ENCODE measurements at places on chromosomes 5 and 9. TPM values are rescaled to one million over a fixed set of nuclear protein-coding genes. Genes with fewer than 3 reads are reported as not detected.
A peak's percentile ranks its signal among the peaks of the same experiment; 100 is the strongest.

DNA sequence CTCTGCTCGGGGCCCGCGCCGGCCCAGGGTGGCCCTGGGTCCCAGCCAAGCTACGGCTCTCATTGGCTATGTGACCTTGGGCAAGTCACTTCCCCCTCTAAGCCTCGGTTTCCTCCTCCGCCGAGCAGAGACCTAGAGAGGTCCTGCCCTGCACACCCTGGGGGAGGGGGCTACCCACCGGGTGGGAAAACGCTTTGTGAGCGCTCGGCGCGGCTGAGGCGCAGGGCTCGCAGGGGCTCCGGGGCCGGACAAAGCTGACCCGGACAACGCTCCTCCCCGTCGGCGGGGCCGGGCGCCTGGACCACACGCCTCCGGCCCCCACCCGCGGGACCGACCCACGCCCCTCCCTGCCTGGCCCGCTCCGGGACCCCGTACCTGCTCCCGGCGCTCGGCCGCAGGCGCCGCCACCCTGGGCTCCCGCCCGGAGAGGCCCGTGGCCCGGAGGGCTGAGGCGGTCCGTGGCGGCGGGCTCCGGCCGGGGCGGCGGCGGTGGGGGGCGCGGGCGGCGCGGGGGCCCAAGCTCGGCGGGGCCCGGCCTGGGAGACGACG lies 85.7 kb upstream of the MELK start:
- peak overlapping the region; percentile 71 for H3K27ac ChIP-seq
- peak; percentile 73 for DNase-seq
- peak overlapping the region; percentile 84 for H3K4me3 ChIP-seq
- H3K36me3 ChIP-seq = no peaks in the 10 kb centered on the region
- peaks cover 51% of the 10 kb centered on the region for H3K4me1 ChIP-seq
- no peaks in the 10 kb centered on the region for H3K27me3 ChIP-seq

- peak overlapping the region; percentile 53 for H3K4me3 ChIP-seq
- DNase-seq = peak; percentile 71
Measured at GRCh38 chr5:543755-544674, 19.8 kb upstream of the SLC9A3 start.

DNA sequence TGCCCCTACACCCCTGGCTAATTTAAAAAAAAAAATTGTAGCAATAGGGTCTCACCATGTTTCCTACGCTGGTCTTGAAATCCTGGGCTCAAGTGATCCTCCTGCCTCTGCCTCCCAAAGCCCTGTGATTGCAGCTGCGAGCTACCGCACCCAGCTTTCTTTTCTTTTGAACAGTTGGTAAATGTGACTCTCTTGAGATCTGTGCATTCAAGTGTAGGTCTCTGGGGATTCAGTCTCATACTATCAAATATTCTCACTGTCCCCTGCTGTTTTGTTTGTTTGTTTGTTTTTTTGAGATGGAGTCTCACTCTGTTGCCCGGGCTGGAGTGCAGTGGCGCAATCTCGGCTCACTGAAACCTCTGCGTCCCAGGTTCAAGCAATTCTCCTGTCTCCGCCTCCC lies 42.3 kb upstream of the CXXC5 start:
- H3K27ac ChIP-seq = peak overlapping the region; percentile 76
- no peaks in the 10 kb centered on the region for H3K36me3 ChIP-seq
- H3K27me3 ChIP-seq = no peaks in the 10 kb centered on the region
- H3K4me3 ChIP-seq = no peak overlapping the region
- DNase-seq = no peak

The TLX3 gene
- not detected for total RNA-seq

The PCDHA9 gene
- not detected for total RNA-seq

DNA sequence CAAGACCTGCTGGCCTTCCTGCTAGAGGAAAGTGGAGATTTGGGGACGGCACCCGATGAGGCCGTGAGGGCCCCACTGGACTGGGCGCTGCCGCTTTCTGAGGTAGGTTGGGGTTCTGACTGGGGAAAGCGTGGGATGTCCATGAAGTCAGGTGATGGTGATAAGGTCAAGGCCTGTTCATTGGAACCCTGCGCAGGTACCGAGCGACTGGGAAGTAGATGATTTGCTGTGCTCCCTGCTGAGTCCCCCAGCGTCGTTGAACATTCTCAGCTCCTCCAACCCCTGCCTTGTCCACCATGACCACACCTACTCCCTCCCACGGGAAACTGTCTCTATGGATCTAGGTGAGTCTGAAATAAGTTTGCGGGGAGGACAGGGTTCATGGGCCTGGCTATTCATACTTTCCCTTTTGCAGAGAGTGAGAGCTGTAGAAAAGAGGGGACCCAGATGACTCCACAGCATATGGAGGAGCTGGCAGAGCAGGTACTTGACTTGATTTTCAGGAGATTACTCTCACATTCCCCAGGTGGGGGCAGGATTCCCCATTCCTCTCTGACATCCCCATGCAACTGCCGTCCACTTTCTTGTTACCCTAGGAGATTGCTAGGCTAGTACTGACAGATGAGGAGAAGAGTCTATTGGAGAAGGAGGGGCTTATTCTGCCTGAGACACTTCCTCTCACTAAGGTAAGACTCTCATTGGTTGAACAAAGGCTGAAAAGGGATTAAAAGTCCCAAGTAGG lies 505 bp downstream of the CREB3 start:
- no peak overlapping the region for H3K4me3 ChIP-seq
- no peak overlapping the region for H3K27ac ChIP-seq
- peaks cover 17% of the 10 kb centered on the region for H3K36me3 ChIP-seq
- DNase-seq = no peak

GRCh38 chr9:134669399-134669955 lies 27.9 kb downstream of the COL5A1 start:
- no peak for DNase-seq
- no peak overlapping the region for H3K4me3 ChIP-seq
- H3K4me1 ChIP-seq = no peaks in the 10 kb centered on the region
- peaks cover 17% of the 10 kb centered on the region for H3K27me3 ChIP-seq
- H3K27ac ChIP-seq = no peak overlapping the region

The SAXO1 gene
- total RNA-seq = not detected

GRCh38 chr9:121788686-121789366 lies 137.4 kb downstream of the DAB2IP start:
- H3K4me1 ChIP-seq = no peaks in the 10 kb centered on the region
- H3K36me3 ChIP-seq = no peaks in the 10 kb centered on the region
- H3K27ac ChIP-seq = no peak overlapping the region
- peaks cover 21% of the 10 kb centered on the region for H3K27me3 ChIP-seq
- DNase-seq = no peak
- H3K4me3 ChIP-seq = no peak overlapping the region

DNA sequence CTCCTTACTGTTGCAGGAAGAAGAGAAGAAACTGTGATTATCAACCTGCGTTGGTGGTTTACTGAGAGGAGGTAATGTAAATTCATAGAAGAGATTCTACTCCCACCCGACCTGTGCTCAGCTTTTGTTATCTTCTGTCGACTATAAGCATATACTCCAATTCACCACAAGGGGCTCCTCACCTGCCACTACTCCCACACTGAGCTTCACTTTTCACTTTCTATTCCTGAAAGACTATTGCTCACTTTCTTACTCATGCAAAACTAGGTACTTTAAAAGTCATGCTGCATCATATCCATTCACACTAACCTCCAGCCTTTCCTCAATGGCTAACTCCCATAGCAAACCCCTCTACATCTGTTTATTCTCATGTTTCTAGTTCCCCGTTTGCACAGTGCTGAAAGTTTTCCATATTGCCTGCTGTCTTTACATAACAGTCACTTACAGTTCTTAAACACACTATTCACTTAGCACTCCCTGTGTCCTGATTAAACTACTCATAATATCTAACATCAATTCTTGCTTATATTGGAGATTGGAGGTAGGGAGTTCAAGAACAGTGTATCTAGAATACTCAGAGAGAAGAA lies 1062.6 kb downstream of the NR2F1-AS1 start:
- no peaks in the 10 kb centered on the region for H3K27me3 ChIP-seq
- H3K36me3 ChIP-seq = no peaks in the 10 kb centered on the region
- DNase-seq = no peak
- H3K4me1 ChIP-seq = no peaks in the 10 kb centered on the region
- no peak overlapping the region for H3K4me3 ChIP-seq
- H3K27ac ChIP-seq = no peak overlapping the region

GRCh38 chr9:73059247-73059646 lies 92.4 kb upstream of the ANXA1 start:
- H3K4me3 ChIP-seq = no peak overlapping the region
- peaks cover 7% of the 10 kb centered on the region for H3K27me3 ChIP-seq
- no peak for DNase-seq

DNA sequence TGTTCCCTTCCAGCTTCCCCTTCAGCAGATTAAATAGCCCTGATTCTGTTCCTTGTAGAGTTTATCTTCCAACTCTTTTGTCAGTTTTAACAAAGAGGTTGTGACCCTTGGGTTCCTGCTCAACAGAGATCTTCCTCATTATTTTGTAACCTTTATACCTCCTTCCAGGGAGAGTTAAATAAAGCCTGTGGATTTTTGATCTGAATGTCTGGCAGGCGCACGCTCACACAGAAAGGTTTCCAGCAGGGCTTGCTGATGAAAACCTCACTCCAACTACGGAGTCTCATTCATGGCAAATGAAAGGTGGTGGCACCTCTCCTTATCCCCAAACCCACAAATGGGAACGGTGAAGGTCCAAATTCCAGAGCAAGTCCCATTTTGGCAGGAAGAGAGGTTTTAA lies 129.0 kb downstream of the SREK1 start:
- H3K36me3 ChIP-seq = no peaks in the 10 kb centered on the region
- no peak overlapping the region for H3K27ac ChIP-seq
- DNase-seq = no peak
- peaks cover 44% of the 10 kb centered on the region for H3K27me3 ChIP-seq
- H3K4me1 ChIP-seq = no peaks in the 10 kb centered on the region

- no peak overlapping the region for H3K27ac ChIP-seq
- DNase-seq = no peak
- no peaks in the 10 kb centered on the region for H3K36me3 ChIP-seq
Measured at GRCh38 chr5:123700624-123701287, 188.8 kb downstream of the CSNK1G3 start.

The SLC25A2 gene
- total RNA-seq = 0.67 TPM

DNA sequence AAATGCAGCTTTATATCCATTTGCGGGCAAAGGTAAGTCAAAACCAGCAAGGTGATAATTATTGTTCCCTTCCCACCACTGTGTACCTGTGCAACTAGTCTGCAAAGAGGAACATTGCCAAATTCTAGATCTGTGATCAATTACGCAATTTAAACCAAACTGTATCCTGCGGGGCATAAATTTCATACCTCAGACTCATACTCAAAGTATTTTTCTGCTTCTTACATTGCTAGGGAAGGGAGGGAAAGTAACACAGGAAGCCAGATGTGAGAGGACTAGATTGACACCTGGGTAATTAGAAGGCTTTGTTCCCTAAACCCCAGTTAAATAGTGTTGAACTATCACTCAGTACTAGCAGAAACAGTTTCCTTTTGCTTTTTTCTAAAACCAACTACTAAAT lies 240.2 kb upstream of the ZNF608 start:
- H3K27me3 ChIP-seq = no peaks in the 10 kb centered on the region
- no peaks in the 10 kb centered on the region for H3K36me3 ChIP-seq
- H3K4me1 ChIP-seq = peaks cover 4% of the 10 kb centered on the region
- H3K4me3 ChIP-seq = no peak overlapping the region
- no peak for DNase-seq

DNA sequence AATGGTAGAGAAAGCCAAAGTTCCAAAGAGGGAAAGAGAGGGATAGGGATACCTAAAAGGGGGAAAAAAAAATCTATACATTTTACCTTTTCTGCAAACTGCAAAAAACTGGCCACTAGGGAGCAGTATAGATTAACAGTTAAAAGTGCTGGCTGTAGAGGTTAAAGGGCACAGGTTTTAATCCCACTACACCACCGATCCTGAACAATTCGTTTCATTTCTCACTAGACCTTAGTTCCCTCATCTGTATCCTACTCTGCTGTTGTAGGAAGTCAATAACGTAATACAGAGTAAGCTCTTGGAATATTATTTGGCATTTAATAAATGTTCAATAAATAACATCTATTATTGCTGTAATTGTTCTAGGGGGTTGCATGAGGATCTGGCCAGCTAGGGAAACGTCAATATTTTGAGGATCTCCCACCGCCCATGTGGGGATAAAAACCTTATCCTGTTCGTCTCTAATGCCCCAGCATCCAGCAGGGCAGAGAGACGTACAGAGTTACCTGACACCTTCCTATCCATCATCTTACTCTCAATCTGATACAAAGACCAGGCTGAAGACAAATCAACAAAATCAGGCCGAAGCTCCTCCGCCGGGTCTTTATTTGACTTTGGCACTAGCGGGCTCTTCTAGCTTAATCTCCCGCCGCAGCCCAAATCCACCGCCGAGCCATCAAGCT lies 757 bp downstream of the CDC26 start:
- H3K36me3 ChIP-seq = peaks cover 29% of the 10 kb centered on the region
- no peaks in the 10 kb centered on the region for H3K27me3 ChIP-seq
- H3K4me3 ChIP-seq = no peak overlapping the region
- DNase-seq = peak; percentile 69
- H3K27ac ChIP-seq = no peak overlapping the region
- H3K4me1 ChIP-seq = peaks cover 16% of the 10 kb centered on the region

- H3K27ac ChIP-seq = no peak overlapping the region
- H3K36me3 ChIP-seq = peaks cover 19% of the 10 kb centered on the region
- DNase-seq = no peak
- peaks cover 57% of the 10 kb centered on the region for H3K27me3 ChIP-seq
- peaks cover 9% of the 10 kb centered on the region for H3K4me1 ChIP-seq
Measured at GRCh38 chr5:73382401-73382740, 66.2 kb downstream of the FOXD1 start.

The FANCC gene
- total RNA-seq = 30.5 TPM

- peaks cover 69% of the 10 kb centered on the region for H3K36me3 ChIP-seq
- H3K27ac ChIP-seq = peak overlapping the region; percentile 100
- peak; percentile 73 for DNase-seq
- H3K4me1 ChIP-seq = peaks cover 56% of the 10 kb centered on the region
- H3K4me3 ChIP-seq = peak overlapping the region; percentile 87
Measured at GRCh38 chr9:5459289-5459829, 9.0 kb downstream of the CD274 start.

The MLANA gene
- total RNA-seq = not detected

The FREM1 gene
- total RNA-seq = not detected

DNA sequence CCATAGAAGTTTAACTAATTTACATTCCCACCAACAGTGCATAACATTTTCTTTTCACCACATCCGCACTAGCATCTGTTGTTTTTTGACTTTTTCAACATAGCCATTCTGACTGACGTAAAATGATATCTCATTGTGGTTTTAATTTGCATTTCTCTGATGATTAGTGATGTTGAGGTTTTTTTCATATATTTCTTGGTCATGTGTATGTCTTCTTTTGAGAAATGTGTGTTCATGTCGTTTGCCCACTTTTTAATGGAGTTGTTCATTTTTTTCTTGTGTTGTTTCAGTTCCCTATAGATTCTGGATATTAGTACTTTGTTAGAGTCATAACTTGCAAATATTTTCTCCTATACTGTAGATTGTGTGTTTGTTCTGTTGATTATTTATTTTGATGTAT lies 163.4 kb downstream of the FER start:
- H3K4me1 ChIP-seq = no peaks in the 10 kb centered on the region
- no peak overlapping the region for H3K27ac ChIP-seq
- no peak for DNase-seq

The SPATA31A3 gene
- not detected for total RNA-seq

The NEURL1B gene
- total RNA-seq = 0.36 TPM

GRCh38 chr9:101333490-101333889 lies 51.3 kb downstream of the BAAT start:
- DNase-seq = no peak
- H3K27me3 ChIP-seq = peaks cover 16% of the 10 kb centered on the region
- no peak overlapping the region for H3K4me3 ChIP-seq
- no peaks in the 10 kb centered on the region for H3K4me1 ChIP-seq
- H3K36me3 ChIP-seq = no peaks in the 10 kb centered on the region

All from natural killer cell treated with Interleukin-12 subunit alpha and Interleukin-12 subunit beta and Interleukin-15 and Interleukin-18, amount 100 ng/mL, for 72 hours (primary cell).